ENCODE measurements at places on chromosomes 2 and 18.
A peak's percentile ranks its signal among the peaks of the same experiment; 100 is the strongest.

- DNase-seq, result no peak
These were observed 173.1 kb downstream of the ANKRD30B start for GRCh38 chr18:14921031-14921430.

DNA sequence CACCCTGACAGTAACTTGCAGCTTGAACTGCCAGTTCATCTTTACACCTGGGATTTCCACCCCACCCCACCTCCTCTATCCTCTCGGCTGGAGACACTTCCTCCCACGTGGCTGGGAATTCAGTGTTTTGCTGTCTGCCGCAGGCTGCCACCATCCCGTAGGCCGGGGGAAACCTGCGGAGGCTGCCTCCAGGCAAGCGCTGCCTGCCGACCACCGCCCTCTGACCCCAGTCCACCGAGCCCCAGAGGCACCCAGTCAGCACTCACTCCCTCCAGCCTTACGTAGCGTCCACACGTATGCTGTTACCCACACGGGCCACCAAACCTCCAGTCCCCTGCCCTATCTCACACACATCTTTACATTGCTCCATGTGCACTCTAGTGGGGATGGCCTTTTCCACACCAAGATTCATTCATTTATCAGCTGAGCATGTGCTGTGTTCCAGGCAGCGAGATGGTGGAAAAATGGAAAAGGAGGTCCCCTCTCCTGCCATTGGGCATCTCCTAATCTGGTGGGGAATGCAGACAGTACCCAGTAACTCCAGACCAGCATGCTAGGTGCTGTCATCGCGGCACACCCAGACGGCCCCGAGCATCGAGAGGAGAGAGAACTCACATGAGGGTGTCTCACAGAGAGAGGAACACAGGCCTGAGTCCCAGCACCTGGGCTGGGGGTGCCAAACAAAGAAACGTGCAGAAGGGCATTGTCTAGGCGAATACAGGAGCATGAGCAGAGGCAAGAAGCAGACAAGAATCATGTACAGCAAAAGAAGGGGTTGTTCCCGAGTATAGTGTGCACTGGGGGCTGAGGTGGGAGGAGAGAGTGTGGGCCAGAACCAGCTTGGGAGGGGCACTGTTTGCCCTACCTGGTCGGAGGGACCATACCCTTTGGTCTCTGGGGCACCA lies 166.9 kb downstream of the SMAD7 start:
- no peak for DNase-seq

DNA sequence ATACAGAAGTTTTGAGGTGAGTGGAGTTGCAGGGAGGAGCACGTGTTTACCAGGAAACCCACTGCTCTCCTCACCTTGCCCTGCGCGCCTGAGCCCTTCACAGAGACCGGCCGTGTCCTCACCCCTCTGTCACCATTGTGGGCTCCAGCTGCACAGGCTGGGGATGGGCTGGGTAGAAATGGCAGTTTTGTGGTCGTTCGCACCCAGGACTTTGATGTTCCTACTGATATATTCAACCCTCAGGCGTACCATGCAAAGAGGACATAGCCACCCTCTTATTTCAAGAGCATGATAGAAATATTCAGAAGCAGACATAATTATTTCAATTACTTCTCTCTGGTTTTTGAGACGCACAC lies 78.2 kb downstream of the GBX2 start:
- no peak for DNase-seq

DNA sequence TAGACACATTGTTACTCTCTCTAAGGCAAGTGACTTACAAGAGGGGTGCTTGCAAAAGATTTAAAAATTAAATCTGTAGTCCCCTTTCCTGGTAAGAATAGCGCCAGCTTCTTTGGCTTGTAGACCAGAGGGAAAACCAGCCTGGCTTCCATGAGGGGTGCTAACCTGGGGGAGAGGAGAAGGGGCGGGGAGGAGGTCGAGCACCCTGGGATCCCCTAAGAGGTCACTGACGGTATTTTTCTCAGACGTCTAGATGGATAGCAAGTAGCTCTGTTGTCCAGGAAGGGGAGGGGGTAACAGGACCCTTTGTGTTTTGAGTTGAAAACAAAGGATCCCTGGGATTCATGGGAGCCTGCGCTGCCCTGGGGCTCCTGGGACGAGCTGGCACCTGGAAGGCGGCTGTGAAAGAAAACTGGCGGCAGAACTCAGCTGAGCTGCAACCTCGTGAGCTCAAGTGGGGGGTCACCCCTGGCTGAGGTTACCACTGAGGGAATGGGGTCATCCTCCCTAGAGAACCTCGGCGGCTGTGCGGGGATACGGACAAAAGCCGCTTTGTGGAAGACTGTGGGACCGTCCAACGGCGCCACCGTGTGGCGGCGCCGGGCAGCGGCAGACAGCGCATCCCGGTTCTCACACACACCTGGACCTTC lies 37.8 kb upstream of the MRPL19 start:
- DNase-seq, result peak; percentile 26

DNA sequence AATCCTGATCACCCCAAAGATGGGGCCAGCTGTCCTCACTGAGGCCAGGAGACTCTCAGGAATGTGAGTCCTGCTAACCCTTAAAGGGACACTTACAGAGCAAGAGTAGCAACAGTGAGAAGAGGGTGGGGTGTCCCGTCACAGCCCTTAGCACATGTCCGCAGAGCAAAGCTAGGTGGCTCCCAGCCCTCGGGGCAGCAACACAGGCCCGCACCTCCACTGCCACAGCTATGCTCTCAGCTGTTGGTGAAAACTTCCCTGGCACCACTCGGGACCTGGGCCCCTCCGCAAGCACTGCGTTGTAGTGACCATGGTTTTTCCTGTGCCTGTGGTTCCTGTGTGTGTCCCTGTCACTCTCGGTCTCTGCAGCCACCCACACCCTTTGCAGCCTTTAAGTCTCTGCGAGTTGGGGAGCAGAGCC lies 76.4 kb upstream of the UXS1 start:
- no peak for DNase-seq

- DNase-seq, result no peak
These were observed 1.9 kb downstream of the SP5 start for GRCh38 chr2:170716851-170717598.

- no peak for DNase-seq
These were observed 245.7 kb downstream of the PDE11A start for GRCh38 chr2:177826897-177827296.

- no peak for DNase-seq
These were observed 218.3 kb downstream of the STK39 start for GRCh38 chr2:168029071-168029470.

DNA sequence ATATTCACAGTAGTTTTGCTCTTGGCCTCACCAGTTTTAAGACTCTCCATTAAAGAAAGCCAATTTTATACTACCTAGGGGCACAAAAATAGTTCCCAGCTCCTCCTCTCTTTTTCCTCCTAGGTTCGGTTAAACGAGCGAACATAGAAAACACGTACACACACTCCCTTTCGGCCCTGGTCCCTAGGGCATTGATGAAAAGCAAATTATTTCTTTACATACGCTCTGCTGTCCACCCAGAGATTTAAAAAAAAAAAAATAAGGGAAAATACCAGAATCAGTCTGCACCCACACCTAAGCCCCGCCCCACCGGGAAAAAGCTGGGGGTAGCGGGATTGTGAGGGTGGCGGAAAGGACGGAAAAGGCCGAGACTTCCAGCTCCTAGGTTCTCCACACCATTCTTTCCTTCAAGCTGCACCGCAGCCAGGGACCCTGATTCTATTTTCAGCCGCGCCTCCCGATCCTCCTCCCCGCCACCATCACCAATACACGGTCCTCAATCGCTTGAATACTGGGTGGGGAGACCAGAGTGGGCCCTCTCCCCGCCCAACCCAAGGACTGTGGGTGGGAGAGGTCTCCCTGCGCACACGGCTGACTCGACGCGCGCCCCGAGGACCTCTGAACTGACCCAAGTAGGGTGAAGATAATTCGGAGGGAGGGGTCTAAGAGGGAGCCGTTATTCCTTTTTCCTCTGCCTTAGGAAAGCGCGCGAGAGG lies 769 bp downstream of the ATF2 start:
- peak; percentile 21 for DNase-seq

GRCh38 chr18:46174342-46175041 lies 70.3 kb downstream of the HAUS1 start:
- DNase-seq, result peak; percentile 11

GRCh38 chr2:67260343-67261277 lies 136.5 kb upstream of the ETAA1 start:
- DNase-seq, result no peak

- peak; percentile 63 for DNase-seq
These were observed 298.8 kb upstream of the FANCL start for GRCh38 chr2:58539973-58540372.

DNA sequence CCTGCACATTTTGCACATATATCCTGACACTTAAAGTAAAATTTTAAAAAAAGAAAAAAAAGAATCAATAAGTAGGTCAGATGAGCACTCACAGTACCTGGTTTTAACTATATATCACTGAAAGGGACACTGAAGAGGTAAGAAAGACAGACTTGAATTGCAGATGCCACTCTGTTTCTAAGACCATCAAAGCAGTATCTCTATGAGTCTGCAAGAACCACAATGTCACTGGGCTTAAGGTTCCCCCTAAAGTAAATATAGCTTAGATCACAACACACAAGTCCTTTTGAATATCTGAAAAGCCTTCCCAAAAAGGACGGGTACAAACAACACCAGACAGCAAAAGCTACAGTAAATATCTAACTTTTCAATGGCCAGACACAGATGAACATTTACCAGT lies 57.6 kb downstream of the CYTIP start:
- no peak for DNase-seq

DNA sequence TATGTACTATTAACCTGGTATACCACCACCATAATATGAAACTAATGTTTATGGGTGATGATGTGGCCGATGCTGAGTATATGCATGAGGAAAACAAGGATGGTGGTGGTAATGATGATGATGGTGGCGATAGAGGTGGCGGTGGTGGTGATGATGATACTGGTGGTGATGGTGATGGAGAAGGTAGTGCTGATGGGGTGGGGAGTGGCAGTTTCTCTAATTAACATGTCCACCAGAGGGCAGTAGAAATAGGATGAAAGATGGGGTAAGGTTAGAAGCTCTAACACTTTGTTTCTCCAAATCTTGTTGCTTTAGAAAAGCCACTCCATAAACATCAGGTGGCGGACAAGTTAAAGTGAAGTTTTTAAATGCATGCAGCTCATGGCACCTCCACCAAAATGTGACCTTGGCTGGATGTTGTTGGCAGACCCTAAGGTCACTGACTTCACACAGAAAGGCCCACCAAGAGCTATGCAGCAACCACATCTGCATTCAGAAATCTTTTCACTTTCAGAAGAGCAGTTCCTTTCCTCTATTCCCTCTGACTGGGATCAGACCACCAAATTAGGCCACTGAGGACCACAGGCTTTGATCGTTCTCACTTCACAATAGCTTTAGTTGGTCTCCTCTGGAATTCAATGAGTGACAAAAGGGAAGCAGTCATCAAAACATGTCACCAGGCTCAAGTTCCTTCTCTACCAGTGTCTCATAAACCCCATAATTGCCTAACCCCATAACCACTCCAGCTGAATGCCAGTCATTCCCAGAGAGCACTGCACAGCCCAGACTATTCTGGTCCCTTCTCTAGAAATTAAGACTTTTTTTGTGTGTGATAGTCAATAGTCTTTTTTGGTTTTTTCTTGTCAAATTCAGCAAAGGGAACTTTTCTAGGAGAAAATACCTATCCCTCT lies 7.5 kb upstream of the BCL11A start:
- DNase-seq, result peak; percentile 18

GRCh38 chr2:224871813-224872212 lies 155.6 kb upstream of the CCDC195 start:
- no peak for DNase-seq

DNA sequence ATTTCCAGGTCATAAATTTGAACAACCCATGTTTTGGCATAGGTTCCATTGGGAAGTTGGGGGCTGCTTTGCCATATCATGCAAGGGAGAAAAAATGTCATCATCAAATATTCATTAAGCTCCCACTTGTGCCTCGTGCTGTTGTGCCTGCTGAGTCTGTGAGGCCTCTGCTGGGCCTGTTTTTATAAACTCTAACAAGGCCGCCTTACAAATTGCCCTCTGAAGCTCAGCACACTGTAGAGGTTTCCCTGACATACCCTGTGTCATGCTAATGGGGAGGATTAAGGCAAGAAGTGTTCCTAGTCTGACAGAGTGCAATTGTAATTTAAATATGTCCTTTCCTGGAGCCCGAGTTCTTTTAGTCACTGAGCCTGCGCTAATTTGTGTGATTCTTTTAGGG lies 17.6 kb downstream of the OSBPL6 start:
- no peak for DNase-seq

GRCh38 chr18:9643549-9643948 lies 29.2 kb upstream of the PPP4R1 start:
- no peak for DNase-seq

- DNase-seq, result no peak
These were observed 674.1 kb downstream of the NYAP2 start for GRCh38 chr2:226073496-226074160.

- no peak for DNase-seq
These were observed 363.0 kb downstream of the SS18 start for GRCh38 chr18:25727281-25727985.

DNA sequence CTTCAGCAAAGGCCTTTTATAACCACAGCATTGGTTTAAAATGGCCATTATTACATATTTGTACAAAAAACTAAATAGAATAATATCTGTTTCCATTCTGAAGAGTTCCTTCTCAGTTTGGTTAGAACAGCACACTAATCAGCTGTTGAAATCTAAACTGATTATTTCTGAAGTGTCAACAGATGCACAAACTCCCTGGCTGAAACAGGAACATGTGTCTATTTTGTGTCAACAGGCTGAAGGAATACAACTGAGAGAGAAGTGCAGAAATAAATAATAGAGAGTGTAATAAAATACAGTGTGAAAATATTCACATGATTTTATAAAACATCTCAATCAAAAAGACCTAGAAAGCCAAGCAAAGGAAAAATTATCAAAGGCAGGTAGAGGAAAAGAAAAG lies 29.7 kb downstream of the IKZF2 start:
- DNase-seq, result no peak

DNA sequence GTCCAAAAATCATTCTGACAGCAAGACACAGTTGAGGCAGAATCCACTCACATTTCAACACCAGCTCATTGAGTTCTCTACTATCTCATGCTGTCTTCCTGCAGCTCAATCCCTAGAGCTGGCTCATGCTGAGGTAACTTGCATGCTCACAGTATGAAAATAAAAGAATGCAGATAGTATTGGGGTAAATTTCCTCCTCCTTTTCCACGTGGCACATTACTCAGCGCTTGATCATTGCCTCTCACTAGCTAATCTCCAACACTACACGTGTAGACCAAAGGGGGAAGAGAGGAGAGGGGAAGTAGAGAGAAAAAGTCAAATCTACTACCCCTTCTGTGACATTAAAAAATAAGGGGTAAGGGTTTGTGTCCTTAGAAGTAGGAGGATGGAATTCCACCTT lies 300.6 kb downstream of the AFF3 start:
- DNase-seq, result no peak
